ENCODE measurements at places on chromosomes 11 and 22.

- no peak for DNase-seq
Measured at GRCh38 chr11:116647305-116648080, 125.3 kb downstream of the BUD13 start.

DNA sequence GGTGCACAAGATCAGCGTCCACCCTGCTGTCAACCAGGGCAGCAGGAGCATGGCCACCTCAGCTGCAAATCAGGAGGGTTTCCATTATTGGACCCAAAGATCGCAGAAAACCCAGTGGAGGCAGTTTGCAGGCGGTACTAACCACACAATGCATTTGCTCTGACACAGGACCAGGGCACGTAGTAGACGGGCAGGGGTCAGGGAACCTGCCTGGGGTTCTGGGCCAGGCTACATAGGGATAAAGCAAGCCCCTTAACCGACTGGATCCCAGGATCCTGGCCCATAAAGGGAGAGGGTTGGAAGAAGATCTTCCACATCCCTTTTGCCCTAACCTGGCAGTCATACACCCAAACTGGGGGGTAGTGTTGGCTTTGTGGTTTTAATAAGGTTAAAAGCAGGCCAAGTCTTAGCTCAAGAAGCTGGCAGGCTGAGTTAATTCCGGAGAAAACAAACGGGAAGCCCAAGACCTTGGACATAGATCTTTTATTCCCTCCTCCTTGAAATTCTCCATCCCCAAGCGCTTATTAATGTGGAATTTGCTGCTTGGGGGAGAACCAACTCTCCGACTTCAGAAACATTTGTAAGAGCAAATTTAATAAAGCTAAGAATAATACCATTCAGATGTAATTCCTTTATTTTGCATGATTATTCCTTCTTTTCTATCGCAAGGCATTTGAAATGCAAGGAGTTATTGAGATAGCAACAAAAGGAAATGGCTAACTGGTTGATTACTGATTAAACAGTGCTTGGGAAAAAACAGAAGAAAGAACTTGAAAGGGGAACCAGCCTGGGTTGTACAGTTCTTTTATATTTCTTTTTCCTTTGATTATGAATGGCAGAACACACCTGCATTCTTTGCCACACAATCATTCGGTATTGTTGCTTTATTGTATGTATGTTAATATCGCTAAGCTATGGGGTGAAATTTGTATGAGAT is 6.3 kb upstream of the ARHGAP8 start:
- no peak for DNase-seq

DNA sequence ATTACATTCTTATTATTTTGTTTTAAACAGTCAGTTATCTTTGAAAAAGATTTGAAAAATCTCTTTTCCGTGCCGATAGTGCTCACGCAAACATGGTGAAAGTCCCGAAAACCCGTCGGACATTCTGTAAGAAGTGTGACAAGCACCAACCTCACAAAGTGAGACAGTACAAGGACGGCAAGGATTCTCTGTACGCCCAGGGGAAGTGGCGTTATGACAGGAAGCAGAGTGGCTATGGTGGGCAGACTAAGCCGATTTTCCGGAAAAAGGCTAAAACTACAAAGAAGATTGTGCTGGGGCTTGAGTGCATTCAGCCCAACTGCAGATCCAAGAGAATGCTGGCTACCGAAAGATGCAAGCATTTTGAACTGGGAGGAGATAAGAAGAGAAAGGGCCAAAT is 28.7 kb upstream of the CTSD start:
- no peak for DNase-seq

- DNase-seq: no peak
Measured at GRCh38 chr11:130510407-130511006, 62.1 kb downstream of the ADAMTS15 start.

GRCh38 chr22:45738206-45738605 is 66.6 kb downstream of the ATXN10 start:
- no peak for DNase-seq

- DNase-seq: no peak
Measured at GRCh38 chr11:119853581-119854360, 124.8 kb upstream of the NECTIN1 start.

- DNase-seq: no peak
Measured at GRCh38 chr11:16293204-16293681, 63.1 kb downstream of the SOX6 start.

DNA sequence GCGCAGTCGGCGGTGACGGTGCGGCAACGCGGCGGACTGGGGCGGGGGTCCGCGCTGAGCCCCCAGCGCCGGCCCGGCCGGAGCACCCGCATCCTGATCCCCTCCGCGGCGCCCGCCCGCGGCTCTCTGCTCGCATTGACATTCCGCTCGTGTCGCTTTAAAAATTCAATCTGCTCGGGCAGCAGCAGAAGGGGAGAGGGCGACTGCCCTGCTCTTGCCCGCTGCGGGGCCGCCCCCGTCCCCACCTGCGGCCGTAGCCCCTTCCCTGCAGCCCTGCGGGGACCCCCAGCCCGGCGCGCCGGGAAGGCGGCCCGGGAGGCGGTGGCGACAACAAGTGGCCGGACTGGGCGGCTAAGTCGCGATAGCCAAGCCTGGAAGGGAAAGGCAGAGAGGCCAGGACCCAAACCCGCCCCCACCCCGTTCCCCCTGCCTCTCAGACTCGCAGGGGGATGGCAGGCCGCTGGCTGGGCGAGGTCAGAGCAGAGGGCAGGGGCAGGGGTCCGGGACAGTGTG is 1.1 kb downstream of the CABP7 start:
- no peak for DNase-seq
